NCI-H1930 (cell line): ENCODE measurements at places on chromosomes 7 and 10.

DNA sequence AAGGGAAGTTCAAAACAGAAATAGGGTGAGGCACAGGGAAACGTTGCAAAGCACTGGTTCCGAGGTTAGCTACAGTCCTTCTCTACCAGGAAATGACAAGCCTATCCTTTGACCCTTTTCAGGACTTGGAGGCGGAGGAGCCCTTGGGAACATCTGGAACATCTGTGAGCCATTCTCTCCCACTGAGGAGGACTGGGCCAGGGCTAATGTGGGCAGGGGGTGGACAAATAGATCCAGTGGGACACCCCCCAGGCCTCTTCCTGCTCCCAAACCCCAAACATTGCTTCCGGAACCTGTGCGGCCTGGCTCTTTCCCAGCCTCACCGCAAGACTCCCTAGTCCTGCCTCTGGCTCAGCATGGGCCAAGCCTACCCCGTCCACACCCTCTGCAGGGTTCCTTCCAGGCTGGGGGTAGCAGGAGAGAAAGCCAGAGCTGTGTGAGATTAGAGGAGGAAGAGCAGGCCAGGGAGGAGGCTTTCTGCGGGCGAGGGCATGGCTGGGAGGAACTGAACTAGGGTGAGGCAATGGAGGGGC, 36.5 kb downstream of the GHRHR start:
- DNase-seq, result no peak

GRCh38 chr10:102001435-102002068, 54.4 kb downstream of the ARMH3 start:
- no peak for DNase-seq

- no peak for DNase-seq
Observed at GRCh38 chr10:110845756-110846620, 25.7 kb upstream of the PDCD4 start.

DNA sequence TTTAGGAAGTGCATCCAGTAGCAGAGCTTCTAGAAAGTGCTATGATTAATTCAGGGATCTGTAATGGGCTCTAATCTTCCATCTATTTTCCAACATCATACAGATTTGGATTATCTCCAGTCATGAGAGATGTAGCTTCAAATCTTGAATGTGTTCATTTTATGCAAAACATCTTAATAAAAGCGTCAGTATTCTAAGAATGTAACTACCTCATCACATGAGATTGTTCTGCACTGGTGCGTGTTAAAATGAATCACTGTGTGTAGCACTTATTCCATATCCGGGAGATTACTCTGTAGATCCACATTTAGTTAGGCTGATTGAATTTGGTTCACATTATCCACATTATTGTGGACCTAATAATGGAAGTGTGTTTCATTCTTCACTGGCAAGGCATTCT, 344.9 kb upstream of the CHRM2 start:
- no peak for DNase-seq

GRCh38 chr10:22684699-22685098, 29.7 kb downstream of the PIP4K2A start:
- no peak for DNase-seq

- no peak for DNase-seq
Observed at GRCh38 chr7:155508376-155509358, 37.7 kb downstream of the CNPY1 start.

DNA sequence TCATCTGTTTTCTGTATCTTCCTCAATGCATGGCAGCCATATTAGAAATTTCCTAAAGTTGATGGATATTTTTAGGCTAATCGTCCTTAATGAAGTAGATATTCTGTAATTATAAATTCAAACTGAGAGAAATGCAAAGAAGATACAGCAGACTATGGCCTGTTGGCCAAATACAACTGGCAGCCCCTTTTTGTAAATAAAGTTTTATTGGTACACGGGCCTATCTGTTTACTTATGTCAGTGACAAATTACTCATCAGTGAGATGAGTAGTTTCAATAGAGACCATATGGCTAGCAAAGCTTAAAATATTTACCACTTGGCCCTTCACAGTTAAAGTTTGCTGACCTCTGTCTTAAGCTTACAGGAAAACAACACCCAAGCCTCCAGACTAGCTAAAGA, 112.3 kb downstream of the HTR7 start:
- DNase-seq, result no peak

GRCh38 chr7:2440608-2441245, 35.5 kb downstream of the GRIFIN start:
- no peak for DNase-seq

DNA sequence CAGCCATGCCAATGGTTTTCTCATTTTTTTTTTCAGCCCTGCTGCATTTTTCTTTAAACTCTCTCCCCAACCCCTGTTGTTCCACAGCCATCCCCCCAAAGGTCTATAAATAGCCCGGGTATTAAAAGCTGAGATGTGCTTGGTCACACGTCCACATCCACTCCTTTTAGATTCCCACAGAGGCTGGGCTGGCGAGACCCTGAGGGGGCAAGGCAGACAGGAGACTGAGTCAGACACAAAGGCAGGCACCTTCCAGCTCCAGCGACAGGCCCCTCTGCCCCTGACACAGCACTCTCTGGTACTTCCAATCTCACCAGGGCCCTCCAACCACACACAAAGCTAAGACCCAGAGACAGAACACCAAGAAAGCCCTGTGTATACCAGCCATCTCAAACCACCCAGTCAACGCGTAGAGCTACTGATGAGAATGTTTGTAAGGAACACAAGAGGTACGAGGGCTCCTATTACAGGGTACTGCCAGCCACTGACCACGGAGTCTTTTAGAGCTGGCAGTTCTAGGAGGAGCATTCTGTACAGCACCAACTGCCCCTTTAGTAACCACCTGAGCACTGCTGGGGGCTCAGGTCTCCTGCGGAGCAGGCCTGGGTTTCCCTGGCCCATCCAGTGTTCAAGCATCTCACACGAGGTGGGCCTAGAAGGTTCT, 64.2 kb upstream of the DDC start:
- DNase-seq, result no peak

DNA sequence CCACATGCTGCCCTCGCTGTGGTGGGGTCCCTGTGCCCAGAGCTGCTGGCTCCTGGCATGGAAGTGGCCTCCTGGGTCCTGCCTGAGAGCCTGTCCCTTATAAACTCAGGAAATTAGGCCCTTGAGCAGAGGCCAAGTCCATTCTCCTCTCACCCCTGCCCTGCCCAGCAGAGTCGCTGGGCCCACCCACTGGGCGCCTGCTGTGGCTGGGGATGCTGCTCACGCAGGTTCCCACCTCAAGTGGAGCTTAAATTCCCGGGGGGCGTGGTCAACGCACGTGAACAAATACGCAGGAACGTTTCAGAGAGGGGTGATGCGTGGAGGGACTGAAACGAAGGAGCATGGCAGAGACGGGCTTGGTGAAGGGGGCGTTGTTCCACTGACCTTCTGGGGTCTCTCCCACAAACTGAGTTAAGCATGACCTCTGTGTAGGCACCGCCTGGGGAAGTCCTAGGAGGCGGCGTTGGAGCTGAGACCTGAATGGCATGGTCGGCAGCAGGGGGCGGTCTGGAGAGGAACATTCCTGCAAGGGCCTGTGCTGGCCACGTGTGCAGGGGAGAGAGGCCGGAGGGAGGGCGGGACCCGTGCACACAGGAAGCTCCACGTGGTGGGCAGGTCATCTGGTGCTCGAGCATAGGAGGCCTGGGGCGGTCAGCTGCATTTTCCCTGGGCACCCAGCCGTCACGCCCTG, 27.9 kb downstream of the FAM20C start:
- no peak for DNase-seq

GRCh38 chr10:127585519-127586023, 36.5 kb downstream of the NPS start:
- DNase-seq, result no peak

GRCh38 chr10:6348096-6348874, 145.6 kb downstream of the PFKFB3 start:
- DNase-seq, result no peak
